ENCODE measurements at places on chromosomes 12 and 14.
A peak's percentile ranks its signal among the peaks of the same experiment; 100 is the strongest.

DNA sequence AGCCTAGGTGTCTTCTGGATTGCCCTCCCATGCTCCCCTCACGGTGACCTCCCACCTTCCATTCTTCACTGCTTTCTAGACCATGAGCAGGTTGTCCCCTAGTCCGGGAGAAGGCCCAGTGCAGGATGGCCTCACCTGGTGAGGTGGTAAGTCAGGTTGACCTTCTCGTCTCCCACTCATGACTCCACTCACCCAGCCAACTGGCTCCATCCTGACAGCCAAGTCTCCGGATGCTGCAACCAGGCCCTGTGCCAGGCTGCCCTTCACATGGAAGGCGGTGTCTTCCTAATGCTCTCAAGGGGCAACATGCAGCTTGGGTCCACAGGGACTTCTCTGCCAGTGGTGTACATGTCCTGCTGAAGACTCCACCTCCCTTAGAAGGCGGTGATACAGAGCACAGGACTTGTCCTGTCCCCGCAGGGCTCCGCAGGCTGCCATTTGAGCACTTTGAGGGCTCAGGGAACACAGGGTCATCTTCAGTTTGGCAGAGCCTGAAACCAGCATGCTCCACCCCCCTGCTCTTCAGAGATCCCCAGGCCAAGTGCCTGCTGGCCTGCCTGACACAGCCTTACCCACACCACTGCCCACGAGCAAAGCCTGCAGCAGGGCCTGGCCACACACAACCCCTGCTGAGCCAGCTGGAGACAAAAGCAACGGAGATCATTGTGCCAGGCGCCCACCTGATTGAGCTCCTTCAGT is 25.4 kb downstream of the BATF start:
- DNase-seq: no peak

DNA sequence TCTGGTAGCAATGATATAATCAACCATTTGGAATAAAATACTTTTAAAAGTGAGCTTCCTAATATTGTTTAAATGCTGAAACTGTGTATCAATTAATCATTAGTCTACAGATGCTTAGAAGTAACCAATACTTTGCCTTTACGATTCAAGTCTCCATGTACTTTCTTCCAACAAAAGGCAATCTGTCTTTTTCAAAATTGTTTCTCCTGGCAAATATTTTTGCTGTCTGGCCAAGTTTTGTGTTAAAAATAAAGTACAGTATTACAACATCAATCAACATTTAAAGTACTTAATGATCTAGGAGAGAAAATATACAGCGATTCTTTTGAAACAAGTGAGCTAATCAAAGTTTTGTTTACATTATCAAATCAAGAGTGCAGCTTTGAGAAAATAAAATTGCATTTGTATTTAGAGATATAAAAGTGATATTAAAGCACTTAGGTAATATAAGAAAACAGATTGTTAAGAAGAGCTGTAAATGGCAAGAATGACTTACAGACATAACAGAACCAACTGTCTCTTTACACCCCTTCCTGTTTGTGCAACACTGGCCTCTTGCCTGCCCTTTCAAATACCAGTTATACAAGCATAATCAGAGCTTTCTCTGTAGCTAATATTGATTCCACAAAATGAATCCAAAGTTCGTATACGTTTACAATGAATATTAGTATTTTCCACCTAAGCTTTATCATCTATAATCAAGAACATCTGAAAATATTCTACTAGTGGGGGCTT is 38.2 kb upstream of the FBLN5 start:
- no peak for DNase-seq

GRCh38 chr12:57837864-57838562 is 8.5 kb downstream of the CTDSP2 start:
- no peak for DNase-seq

DNA sequence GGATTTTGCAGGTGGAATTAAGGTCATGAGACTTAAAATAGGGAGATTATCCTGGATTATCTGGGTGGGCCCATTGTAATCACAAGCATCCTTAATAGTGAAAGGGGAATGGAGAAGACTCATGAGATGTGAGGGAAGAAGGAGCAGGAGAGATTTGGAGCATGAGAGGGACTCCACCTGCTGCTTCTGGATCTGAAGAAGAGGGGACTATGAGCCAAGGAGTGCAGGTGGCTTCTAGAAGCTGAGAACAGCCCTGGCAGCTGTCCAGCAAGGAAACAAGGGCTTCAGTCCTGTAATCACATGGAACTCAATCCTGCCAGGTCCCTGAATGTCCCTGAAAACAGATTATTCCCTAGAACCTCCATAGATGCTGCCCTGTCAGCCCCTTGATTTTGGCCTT is 67.8 kb downstream of the PELI2 start:
- no peak for DNase-seq

- no peak for DNase-seq
These were observed 13.9 kb downstream of the LDHB start for GRCh38 chr12:21643758-21644157.

DNA sequence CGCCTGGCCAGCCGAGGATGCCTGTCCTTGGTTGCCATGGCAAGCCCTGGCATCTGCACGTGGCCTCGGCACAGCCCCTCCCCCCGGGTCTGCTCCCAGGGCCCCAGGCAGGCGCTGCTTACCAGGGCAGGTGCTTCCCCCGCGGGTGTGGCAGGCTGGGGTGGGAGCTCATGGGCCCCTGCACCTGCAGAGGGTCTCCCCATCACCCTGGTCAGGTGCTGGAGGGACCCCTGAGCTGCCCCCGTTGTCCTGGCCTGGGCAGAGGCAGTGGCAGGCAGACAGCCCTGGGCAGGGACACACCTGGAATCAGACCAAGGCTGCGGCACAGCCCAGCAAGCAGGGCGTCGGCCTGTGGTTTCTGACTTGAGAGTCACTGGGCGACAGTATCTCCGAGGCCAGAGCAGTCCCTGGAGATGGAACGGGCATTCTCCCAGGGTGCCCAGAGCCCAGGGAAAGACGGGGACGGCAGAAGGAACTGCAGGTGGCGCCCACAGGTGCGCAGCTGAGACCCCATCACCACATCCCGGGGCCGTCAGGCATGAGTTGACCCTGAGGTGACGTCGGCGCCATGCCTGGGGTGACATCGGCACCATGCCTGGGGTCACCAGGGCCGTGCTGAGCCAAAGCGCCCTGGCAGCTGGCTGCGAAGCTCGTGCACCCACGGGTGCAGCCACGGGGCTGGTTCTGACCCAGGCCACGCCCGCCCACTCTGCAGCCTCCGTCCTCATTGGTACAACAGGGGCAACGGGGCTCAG is 56.1 kb upstream of the FBRSL1 start:
- no peak for DNase-seq

DNA sequence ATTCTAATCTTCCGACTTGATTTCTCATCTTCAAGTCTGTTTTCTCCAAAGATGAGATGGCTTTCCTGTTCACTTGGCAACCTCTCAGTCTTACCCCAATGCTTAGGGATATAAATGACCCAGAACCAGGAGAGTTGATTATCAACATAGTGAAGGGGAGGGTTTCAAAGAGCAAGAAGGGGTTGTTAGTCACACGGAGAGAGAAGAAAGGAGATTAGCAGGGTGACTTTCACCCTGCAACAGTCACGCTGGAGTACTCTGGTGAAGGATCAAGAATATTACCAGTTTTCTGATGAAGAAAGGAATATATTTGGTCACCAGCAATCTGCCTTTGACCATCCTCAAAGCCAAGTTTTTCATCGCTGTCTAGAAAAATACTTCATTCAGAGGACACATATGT is at the start of gene TMEM52B:
Gene TMEM52B (plus strand): TSS at position 212 of the 400 bp plus-strand sequence. CDS start 543 bp downstream, outside the sequence.
- no peak for DNase-seq

DNA sequence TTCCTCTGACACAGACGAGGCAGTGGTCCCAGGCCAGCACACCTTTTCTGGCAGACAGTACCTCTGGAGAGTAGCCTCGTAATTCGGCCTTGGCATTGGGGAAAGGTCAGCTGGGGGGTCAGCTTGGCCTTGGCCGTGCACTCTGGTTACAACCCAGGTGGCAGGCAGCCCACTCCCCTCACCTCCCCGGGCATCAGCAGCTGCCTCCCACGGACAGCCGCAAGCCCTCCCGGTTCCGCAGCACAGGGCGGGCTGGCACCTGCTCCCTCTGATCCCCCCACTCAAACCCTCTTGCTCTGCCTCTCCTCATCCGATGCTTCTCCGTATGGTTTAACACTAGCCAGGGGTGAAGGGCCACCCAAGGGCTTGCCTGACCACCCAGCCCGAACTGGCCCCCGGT is 50.6 kb downstream of the TEAD4 start:
- no peak for DNase-seq

GRCh38 chr12:93358821-93359220 is 18.9 kb upstream of the NUDT4 start:
- DNase-seq: no peak

DNA sequence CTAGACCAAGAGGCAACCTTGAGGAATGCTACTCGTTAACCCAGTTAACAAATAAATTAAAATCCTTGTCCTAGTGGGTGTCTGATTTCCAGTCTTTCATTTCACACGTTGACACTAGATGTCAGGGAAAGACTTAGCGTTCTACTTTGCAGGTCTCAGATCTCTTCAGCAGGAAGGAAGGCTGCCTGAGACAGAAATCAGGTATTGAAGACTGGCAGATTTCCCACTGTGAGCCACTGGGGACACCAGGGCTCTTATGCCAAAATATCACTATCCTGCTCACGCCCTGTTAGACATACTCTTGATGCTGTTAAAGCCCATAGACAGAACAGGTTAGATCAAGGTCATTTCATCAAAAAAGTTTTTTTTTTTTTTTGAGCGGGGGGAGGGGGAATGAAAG is 33.0 kb downstream of the EMP1 start:
- DNase-seq: no peak

GRCh38 chr12:115956236-115956635 is 321.3 kb downstream of the MED13L start:
- DNase-seq: no peak

GRCh38 chr12:132610051-132610759 is at the start of gene LRCOL1:
Gene LRCOL1 (minus strand): TSS chr12:132610582. CDS start chr12:132606251, 4,331 bp downstream.
- peak; percentile 45 for DNase-seq

DNA sequence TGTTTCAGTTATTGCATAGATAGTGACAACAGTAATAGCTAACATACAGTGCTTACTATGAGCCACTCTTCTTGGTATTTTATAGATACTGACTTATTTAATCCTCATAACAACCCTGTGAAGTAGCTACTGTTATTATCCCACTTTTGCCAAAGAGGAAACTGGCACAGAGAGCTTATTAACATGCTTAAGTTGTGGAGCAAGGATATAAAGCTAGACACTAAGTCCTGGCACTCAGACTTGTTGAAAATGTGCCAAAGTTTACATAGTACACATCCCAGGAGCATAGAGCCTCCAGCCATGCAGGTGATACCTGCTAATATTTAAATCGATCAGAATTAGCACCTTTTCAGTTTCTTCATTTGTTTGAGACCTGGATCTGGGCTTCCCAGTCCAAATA is 41.8 kb downstream of the VEZT start:
- DNase-seq: no peak

- DNase-seq: no peak
These were observed 185.8 kb downstream of the ALG10B start for GRCh38 chr12:38502415-38502814.
